ENCODE measurements at places on chromosomes 7 and 10. TPM values are rescaled to one million over a fixed set of nuclear protein-coding genes. Genes with fewer than 3 reads are reported as not detected.

Gene NPY4R
- total RNA-seq: not detected

Gene CTAGE15
- not detected for total RNA-seq

Gene BEND7
- not detected for total RNA-seq

Gene PON1
- not detected for total RNA-seq

Gene AS3MT
- total RNA-seq: 1.8 TPM

Gene PAX4
- total RNA-seq: not detected

Gene TNS3
- total RNA-seq: 1.2 TPM

Gene MRLN
- not detected for total RNA-seq

Gene MCM10
- not detected for total RNA-seq

Gene PRPF18
- total RNA-seq: 31.9 TPM

Gene TET1
- total RNA-seq: 3.2 TPM

Gene EVX1
- total RNA-seq: not detected

Gene GJD4
- not detected for total RNA-seq

Gene NFE2L3
- 2.1 TPM for total RNA-seq

Gene GRM3
- not detected for total RNA-seq

- DNase-seq: no peak
- no peaks in the 10 kb centered on the region for H3K36me3 ChIP-seq
- no peak overlapping the region for H3K27ac ChIP-seq
- H3K4me3 ChIP-seq: no peak overlapping the region
- no peaks in the 10 kb centered on the region for H3K4me1 ChIP-seq
- H3K27me3 ChIP-seq: no peaks in the 10 kb centered on the region
Measured at GRCh38 chr10:131072651-131073468, 238.7 kb downstream of the TCERG1L start.

DNA sequence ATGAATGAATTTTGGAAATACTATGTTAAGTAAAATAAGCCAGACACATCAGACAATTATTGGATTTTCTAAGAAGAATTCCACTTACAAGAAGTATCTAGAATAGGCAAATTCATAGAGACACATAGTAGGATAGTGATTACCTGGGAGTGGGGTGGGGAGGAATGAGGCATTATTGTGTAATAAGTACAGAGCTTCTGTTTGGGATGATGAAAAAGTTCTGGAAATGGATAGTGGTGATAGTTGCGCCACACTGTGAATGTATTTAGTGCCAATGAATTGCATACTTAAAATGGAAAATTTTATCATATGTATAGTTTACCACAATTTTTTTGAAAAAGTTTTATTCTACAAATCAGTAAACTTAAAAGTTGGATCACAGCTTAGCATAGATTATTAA lies 297.2 kb upstream of the KAT6B start:
- H3K36me3 ChIP-seq: peaks cover 5% of the 10 kb centered on the region
- H3K27ac ChIP-seq: no peak overlapping the region
- DNase-seq: no peak
- no peak overlapping the region for H3K4me3 ChIP-seq
- no peaks in the 10 kb centered on the region for H3K27me3 ChIP-seq

DNA sequence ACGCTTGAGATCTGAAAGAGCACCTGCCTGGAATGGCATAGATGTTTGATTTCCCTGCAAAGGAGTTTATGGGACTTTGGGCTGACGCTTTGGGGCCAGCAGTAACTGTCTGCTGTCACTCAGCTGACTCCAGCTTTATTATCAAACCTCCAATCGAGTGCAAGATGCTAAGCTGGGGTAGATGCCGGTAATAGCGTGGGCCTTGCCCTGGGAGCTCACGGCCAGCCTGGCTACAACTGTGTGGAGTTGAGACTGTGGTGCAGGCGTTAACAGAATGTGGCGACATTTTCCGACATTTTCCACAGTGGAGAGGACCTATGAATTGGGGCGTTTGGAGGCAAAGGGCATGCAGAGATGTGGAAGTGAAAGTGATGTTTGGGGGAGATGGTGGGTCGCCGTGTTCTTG lies 1.3 kb downstream of the CHST12 start:
- peak overlapping the region; percentile 82 for H3K27ac ChIP-seq
- peak overlapping the region; percentile 95 for H3K4me3 ChIP-seq
- peaks cover 64% of the 10 kb centered on the region for H3K4me1 ChIP-seq
- no peak for DNase-seq
- no peaks in the 10 kb centered on the region for H3K27me3 ChIP-seq

DNA sequence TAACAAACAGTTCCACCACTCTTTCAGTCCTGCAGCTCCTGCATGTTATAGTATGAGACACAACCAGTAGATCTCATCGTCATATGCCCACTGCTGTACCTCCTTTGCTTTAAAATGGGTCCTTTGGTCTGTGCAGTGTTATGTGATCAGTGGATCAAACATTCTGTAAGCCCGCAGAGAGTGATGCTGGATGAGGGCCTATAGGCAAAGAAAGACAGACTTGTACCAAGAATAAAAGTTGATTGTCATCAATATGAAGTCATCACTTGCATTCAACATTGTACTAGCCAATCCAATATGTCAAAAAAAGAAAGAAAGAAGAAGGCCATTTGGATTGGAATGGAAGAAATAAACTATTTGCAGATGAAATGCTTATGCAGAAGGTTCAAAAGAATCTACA lies 79.8 kb upstream of the PHYHIPL start:
- no peak for DNase-seq
- no peak overlapping the region for H3K4me3 ChIP-seq
- H3K36me3 ChIP-seq: no peaks in the 10 kb centered on the region
- H3K27ac ChIP-seq: no peak overlapping the region
- H3K4me1 ChIP-seq: no peaks in the 10 kb centered on the region
- H3K27me3 ChIP-seq: no peaks in the 10 kb centered on the region

DNA sequence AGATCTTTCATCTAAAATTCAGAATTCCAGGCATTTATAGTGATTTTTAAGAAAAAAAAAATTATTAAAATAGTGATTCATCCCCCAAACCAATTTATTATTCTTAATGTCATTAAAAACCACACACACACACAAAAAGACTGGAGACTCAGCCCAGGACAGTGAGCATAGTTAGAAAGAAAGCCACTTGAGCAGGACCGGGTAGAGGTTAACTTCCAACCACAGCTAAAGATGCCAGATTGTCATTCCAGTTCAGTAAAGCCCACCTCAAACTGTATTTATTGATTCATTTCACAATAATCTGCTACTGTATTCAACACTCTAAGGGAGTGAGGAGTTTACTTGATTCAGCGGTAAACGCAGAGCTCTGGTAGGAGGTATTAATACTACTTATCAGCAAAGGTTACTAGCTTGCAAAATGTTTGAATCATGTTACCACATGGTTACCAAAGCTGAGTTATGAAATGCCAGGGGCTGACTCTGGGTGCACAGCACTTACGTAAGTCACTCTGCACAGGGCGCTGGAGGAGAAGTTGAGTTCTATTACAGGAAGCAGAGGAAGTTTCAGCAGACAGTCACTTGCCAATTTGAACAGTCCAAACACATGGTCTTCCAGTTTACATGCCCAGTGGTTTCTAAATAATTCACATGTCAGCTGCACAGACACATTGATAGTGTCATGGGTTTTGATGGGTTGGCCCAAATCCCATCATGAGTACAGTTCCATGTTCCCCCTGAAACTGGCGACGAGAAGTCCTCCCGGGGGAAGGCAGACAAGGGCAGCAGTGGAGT lies 64.6 kb downstream of the KLF6 start:
- no peak for DNase-seq
- peaks cover 4% of the 10 kb centered on the region for H3K27me3 ChIP-seq
- no peaks in the 10 kb centered on the region for H3K36me3 ChIP-seq
- no peak overlapping the region for H3K27ac ChIP-seq
- H3K4me1 ChIP-seq: no peaks in the 10 kb centered on the region
- H3K4me3 ChIP-seq: no peak overlapping the region

- no peaks in the 10 kb centered on the region for H3K27me3 ChIP-seq
- no peak for DNase-seq
- H3K36me3 ChIP-seq: peaks cover 14% of the 10 kb centered on the region
- H3K4me3 ChIP-seq: no peak overlapping the region
- H3K27ac ChIP-seq: no peak overlapping the region
Measured at GRCh38 chr7:66356277-66356721, 151.2 kb downstream of the TPST1 start.

DNA sequence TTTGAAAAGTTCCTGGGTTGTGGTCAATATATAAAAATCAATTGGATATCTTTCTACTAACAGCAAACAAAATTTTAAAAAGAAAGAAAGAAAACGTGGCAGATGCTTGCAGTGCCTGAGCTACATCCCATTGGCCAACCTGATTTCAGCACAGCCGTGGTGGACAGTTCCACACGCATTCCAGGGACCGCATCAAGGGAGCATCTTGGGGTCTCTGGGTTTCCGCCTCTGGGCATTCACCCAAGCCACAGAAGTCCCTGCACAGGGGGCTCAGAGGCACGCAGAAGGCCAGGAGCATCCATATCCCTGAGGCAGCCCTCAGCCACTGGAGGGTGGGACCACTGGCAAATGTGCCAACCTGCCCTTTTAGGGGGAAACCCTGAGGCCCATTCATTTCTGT lies 254.5 kb upstream of the RNF32 start:
- no peak overlapping the region for H3K4me3 ChIP-seq
- H3K27me3 ChIP-seq: peaks cover 32% of the 10 kb centered on the region
- no peak overlapping the region for H3K27ac ChIP-seq
- H3K4me1 ChIP-seq: peaks cover 2% of the 10 kb centered on the region
- no peak for DNase-seq

GRCh38 chr7:118289476-118289875 lies 65.0 kb downstream of the ANKRD7 start:
- DNase-seq: no peak
- H3K27ac ChIP-seq: no peak overlapping the region
- peaks cover 57% of the 10 kb centered on the region for H3K27me3 ChIP-seq
- peaks cover 4% of the 10 kb centered on the region for H3K36me3 ChIP-seq
- peaks cover 22% of the 10 kb centered on the region for H3K4me1 ChIP-seq

DNA sequence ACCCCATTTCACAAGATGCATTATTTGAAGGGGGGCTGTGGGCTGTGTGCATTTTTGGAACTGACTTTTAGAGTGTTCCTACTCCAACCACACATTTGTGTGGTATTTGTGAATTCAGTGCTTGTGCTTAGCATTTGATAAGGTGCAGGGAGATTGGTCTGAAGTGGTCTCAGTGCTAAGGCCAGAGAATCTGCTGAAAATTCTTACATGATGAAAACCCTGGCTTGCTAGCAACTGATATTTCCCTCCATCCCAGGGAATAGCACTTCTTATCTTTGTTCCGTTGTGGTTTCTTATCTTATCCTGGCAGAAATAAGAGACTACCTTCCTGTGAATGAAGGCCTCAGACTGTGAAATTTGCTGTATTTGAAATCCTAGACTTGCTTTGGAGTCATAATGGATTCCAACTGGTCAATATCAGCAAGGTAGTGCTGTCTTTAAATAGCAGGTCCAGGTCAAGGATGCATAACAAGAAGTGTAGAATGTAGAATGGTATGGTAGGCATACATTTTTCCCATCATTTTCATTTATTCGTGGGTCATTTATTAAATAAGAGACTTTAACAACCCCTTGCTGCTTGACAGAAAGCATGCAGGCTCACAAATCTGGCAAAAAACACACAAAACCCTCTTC lies 986.9 kb downstream of the REEP3 start:
- H3K27ac ChIP-seq: no peak overlapping the region
- DNase-seq: no peak
- no peaks in the 10 kb centered on the region for H3K27me3 ChIP-seq
- no peaks in the 10 kb centered on the region for H3K36me3 ChIP-seq

- H3K4me3 ChIP-seq: no peak overlapping the region
- peaks cover 1% of the 10 kb centered on the region for H3K27me3 ChIP-seq
- no peaks in the 10 kb centered on the region for H3K4me1 ChIP-seq
- no peak overlapping the region for H3K27ac ChIP-seq
- no peak for DNase-seq
Measured at GRCh38 chr10:4635388-4635787, 190.6 kb upstream of the AKR1E2 start.

GRCh38 chr7:123974326-123974908 lies 49.4 kb downstream of the SPAM1 start:
- H3K36me3 ChIP-seq: no peaks in the 10 kb centered on the region
- no peak for DNase-seq
- no peak overlapping the region for H3K27ac ChIP-seq
- no peaks in the 10 kb centered on the region for H3K27me3 ChIP-seq

- H3K4me1 ChIP-seq: no peaks in the 10 kb centered on the region
- no peak overlapping the region for H3K4me3 ChIP-seq
- no peaks in the 10 kb centered on the region for H3K36me3 ChIP-seq
- H3K27me3 ChIP-seq: peaks cover 1% of the 10 kb centered on the region
- DNase-seq: no peak
Measured at GRCh38 chr7:46949270-46949931, 632.5 kb downstream of the TNS3 start.

GRCh38 chr7:64802699-64803098 lies 8.5 kb downstream of the ZNF138 start:
- no peaks in the 10 kb centered on the region for H3K27me3 ChIP-seq
- no peak for DNase-seq
- no peak overlapping the region for H3K4me3 ChIP-seq
- H3K4me1 ChIP-seq: peaks cover 25% of the 10 kb centered on the region
- H3K36me3 ChIP-seq: peaks cover 29% of the 10 kb centered on the region

- H3K27ac ChIP-seq: no peak overlapping the region
- H3K27me3 ChIP-seq: no peaks in the 10 kb centered on the region
- H3K4me3 ChIP-seq: no peak overlapping the region
- H3K36me3 ChIP-seq: peaks cover 9% of the 10 kb centered on the region
- no peaks in the 10 kb centered on the region for H3K4me1 ChIP-seq
- no peak for DNase-seq
Measured at GRCh38 chr7:135597181-135597925, 39.6 kb downstream of the NUP205 start.

DNA sequence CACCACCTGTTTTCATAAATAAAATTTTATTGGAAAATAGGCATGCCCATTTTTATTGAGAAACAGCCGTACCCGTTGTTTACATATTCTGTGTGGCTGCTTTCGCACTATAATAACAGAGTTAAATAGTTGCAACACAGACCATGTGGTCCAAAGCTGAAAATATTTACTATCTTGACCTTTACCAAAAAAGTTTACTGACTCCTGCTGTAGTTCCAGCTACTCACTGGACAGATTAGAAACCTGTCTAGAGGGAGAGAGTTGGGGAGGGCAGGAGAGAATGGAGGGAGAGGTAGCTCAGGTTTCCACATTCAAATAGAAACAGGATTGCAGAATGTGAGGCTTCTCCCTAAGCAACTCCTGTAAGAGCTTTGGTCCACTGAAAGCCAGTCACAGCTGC lies 55.1 kb upstream of the GLCCI1 start:
- DNase-seq: no peak
- H3K36me3 ChIP-seq: no peaks in the 10 kb centered on the region
- H3K27ac ChIP-seq: no peak overlapping the region
- no peaks in the 10 kb centered on the region for H3K4me1 ChIP-seq

All from naive thymus-derived CD8-positive, alpha-beta T cell (primary cell).